ENCODE measurements at places on chromosomes 1 and 21.

DNA sequence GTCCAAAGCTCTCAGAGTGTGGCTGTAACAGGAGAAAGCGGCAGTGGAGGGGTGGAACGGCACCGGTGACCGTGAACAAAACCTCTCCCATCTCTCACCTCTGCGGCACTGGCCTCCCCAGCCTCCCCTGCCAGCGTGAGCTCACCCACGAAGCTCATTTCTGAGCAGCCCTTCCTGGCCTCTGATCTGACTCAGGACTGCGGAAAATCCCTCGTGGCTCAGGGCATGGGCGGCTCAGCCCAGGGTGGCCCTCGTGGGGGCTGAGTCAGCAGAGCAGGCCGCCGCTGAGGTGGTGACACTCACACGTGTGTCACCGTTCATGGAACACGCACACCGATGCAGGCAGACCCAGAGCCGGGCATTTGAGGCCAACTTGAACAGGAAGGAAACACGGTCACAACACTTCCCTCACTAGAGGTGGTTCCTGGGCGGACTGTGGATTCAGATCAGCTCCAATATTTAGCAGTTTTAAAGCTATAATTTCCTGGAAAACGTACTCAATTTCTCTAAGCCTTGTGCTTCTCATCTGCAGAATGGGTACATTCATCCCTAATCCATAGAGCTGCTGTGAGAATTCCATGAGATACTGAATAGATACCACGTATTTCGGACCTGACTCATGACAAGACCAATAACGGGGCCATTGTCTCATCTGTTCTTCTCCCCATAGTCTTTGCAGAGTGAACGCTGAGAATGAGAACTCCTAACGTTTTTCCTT, 115.0 kb upstream of the TMPRSS2 start:
- peak; percentile 32 for DNase-seq

- DNase-seq: no peak
Observed at GRCh38 chr1:117473063-117473462, 105.8 kb downstream of the MAN1A2 start.

GRCh38 chr1:177632923-177633615, 336.8 kb downstream of the SEC16B start:
- DNase-seq: no peak

- no peak for DNase-seq
Observed at GRCh38 chr1:18099026-18099425, 8.6 kb upstream of the IGSF21 start.

DNA sequence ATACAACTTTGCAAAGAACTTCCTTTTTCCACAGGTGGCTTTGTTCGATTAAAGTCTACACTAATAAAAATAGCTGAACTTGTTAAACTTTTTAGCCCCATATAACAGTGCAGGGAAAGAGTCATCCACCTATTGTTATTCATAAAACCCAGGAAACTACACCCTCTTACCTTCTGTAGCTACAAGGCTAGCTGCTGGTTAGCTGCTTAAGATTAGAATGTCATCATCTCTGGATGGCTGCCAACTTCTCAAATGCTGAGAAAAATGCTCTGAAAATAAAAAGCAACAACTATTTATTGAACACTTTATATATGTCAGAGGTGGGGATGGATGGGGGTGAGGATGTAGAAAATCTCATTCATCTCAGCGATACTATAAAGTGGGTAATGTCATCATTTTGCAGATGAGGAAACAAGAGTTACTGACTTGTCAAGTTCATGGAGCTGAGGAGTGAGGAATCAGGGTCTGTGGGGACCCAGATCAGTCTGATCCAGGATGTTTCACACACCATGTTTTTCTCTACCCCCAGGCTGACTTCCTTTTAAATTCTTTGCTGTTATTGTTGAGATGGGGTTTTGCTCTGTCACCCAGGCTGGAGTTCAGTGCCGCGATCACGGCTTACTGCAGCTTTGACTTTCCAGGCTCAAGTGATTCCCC, 17.1 kb downstream of the ATP5PF start:
- DNase-seq: no peak

GRCh38 chr1:171984850-171985485, 143.7 kb downstream of the DNM3 start:
- DNase-seq: no peak

GRCh38 chr21:35135481-35135880, 86.4 kb upstream of the RUNX1 start:
- no peak for DNase-seq

DNA sequence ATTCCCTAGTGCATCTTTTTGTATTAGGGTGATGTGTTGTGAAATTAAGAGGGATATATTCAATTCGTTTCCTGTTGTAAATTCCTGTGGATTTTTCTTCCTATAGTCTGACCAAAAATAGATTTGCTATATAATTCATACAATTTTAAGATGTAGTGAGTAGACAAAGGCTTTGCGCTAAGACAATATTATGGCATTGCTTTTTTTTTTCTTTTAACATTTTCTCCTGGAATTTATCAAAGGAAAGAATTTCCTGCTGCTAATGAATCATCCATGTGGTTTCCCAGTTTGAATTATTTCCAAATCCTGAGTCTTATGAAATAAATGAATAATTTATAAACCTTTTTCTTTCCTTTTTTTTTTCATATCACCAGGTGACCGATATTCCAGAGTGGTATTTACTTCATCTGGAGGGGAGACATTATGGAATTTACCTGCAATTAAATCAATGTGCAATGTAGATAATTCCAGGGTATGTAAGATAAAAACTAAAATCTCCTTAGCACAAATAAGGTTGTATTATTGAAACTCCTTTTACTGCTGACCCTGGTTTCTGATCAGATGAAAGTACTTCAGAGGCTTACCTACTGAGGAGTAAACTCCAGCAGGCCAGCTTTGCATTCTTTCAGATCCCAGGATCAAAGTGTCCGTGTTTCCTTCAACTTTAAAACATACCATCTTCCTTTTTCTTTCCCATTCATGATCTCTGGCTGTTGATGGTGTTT, 148.4 kb downstream of the TLR5 start:
- no peak for DNase-seq

DNA sequence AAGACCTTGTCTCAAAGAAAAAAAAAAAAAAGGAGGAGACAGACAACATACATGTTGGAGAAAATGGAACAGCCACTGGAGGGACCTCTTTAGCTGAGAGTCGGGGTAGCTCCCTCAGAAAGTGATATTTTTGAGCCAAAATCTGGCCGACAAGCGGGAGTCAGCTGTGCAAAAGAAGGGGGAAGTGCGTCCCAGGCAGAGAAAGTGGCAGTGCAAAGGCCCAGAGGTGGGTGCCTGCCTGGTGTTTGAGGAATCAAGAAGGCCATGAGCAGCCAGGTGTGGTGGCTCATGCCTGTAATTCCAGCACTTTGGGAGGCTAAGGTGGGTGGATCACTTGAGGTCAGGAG, 6.1 kb upstream of the CROCC start:
- DNase-seq: no peak

GRCh38 chr21:36630485-36631206, 68.3 kb upstream of the SIM2 start:
- peak; percentile 73 for DNase-seq

- DNase-seq: no peak
Observed at GRCh38 chr1:22665752-22666151, 12.7 kb downstream of the C1QB start.

- no peak for DNase-seq
Observed at GRCh38 chr1:35428360-35428759, 128.8 kb downstream of the KIAA0319L start.

- peak; percentile 60 for DNase-seq
Observed at GRCh38 chr1:109655615-109656519, at the start of gene GSTM4. GSTM4 (plus strand) TSS chr1:109656099; CDS start chr1:109656390, 291 bp downstream.

GRCh38 chr1:50699795-50700194, 260.3 kb downstream of the FAF1 start:
- no peak for DNase-seq

DNA sequence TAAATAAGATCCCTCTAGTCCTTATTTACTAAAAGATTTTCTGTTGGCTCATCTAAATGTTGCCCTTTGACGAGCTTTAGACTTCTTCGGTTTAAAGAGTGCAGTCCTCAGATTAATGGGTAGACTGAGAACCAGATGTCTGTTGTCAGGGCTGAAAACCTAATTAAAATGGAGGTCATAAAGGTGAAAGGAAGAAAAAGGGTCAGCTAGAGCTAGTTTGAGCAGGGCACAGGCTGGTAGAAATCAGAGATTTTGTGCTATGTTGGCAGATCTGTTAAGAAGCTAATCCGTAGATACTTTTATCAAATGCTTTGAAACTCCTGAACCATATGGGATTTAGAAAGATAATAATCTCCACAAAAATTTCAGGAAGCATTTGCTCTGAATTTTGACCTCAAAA, 959.0 kb downstream of the PLA2G4A start:
- no peak for DNase-seq

GRCh38 chr1:208291923-208292711, 47.9 kb upstream of the PLXNA2 start:
- no peak for DNase-seq

DNA sequence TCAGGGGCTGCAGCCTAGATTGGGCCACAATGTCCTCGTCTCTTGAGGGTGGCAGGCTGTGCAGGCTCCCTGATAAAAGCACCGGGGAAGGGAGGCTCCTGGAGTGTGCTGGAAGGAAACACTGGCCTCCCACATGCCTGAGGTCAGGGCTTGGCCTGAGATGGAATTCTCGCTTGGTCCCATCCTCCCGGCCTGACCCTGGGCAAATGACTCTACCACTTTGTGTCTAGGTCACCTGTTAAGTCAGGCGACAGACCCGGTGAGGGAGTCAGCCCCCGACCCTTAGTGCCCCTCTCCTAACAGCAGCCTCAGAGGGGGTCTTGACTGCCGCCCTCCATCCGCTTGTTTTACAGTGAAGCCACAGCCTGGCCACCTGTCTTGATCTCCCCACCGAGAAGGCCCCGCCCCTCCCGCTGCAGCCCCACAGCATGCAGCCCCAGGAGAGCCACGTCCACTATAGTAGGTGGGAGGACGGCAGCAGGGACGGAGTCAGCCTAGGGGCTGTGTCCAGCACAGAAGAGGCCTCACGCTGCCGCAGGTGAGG, 2.5 kb downstream of the SMIM1 start:
- no peak for DNase-seq

- DNase-seq: no peak
Observed at GRCh38 chr1:228809621-228810394, 74.5 kb downstream of the RHOU start.

DNA sequence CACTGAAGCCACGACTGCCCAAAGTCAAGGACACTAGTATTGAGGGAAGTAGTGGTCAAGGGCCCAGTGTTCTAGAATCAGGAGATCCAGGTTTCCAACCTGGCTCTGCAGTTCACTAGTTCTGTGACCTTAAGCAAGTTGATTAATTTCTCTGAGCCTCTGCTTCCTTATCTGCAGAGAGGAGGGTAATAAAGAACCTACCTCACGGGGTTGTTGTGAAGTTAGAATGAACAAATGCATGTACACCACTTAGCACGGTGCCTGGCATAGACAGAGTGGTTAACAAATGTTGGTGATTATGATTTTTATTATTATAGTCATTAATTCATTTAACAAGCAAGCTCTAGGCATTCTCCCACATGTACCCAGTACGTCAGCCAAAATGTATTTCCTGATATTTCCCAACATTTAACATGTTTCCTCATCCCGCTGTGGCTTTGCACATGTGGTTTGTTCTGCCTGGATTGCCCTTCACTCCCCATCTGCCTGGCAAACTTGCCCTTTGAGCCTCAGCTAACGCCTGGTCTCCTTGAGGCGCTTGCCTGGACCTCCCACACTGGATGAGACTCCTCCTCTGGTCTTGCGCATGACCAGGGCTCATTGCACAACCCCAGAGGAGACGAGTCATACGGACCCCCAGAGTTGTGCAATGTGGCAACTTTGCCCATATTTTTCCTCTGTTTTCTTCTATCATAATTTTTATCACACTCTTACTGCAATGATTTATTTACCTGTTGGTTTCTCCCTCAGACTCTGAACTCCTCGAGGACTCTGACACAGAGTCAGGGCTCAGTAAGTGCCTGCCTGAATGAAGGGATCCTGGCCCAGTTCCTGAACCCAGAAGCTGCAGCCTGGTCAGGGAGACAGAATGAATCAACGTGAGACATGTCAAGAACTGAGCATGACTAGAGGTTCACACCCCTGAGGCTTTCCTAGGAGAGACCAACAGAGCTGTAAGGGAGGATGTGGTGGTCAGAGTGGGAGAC, 20.7 kb upstream of the MFSD2A start:
- DNase-seq: no peak

DNA sequence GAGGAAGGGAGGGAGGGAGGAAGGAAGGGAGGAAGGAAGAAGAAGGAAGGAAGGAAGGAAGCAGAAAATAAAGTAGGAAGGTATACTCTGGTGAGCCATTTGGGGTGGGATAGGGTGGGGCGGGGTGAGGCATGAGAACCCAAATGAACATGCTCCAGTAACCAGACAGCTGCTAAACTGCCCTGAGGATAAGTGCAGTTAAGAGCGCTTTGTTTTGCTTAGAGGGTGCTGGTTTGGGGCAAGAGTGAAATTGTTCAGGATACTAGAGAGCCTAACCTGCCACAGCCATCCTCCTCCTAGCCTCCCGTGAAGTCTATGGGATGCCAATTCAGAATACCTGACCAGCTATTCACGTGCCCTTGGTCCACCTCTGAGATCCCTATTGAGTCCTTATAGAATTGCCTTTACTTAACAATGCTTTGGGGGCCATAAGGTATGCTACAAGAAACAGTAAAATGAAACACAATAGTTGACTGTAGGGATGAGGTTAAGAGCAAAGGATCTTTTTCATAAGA, 59.0 kb upstream of the ATF3 start:
- no peak for DNase-seq

- DNase-seq: no peak
Observed at GRCh38 chr1:164571333-164571732, 12.3 kb downstream of the PBX1 start.

- DNase-seq: no peak
Observed at GRCh38 chr21:45516671-45517151, 25.5 kb downstream of the SLC19A1 start.

- DNase-seq: no peak
Observed at GRCh38 chr1:98260839-98261238, 340.0 kb upstream of the DPYD start.

DNA sequence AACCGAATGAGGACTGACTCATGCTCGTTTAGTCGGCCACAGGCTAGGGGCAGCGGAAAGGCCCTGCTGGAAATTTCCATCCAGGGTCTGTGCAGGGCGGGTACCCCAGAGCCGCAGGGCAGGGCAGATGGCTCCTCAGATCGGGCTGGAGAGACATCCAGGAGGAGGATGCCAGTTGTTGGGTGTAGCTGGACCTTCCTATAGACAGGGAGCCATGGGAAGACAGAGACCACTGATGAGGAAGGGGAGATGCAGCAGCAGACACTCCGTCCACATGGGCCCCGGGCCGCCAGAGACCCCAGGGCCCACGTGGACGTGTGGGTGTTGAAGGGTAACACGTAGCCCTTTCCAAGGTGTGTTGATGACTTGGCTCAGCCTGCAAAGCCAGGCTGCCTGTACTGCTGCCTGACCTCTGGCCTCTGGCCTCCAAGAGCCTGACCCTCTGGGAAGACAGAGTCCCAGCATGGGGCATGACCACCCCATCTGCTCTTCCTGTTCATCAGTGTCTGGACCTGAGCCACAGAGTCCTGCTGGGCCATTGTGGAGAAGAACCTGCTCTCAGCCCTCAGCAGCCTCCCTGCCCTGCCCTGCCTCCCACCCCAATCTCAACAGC, 4.8 kb downstream of the GNG4 start:
- DNase-seq: no peak
